Renal cortical epithelial cell (primary cell): ENCODE measurements at places on chromosomes 3 and 15.
A peak's percentile ranks its signal among the peaks of the same experiment; 100 is the strongest.

GRCh38 chr3:167166594-167167253 lies 213.4 kb downstream of the ZBBX start:
- no peak for DNase-seq

- DNase-seq, result peak; percentile 89
These were observed 132.2 kb downstream of the GREM1 start for GRCh38 chr15:32849769-32850668.

DNA sequence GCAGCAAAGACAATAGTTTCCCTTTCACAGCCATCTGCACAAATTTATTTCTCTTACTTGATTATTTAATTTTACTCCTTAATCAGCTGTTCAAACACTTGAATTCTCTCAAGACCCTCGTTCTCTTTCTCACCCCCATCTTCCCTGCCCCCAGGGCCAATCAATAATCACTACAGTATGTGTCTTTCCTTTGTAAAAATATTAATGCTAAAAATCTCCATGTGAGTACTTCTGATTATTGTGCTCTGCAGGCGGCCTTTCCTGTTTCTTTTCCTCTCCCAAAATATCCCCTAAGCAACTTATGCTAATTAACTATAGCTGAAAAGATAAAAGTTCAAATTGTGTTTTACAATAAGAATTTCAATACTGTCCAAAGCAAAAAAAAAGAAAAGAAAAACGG lies 617.0 kb upstream of the CBLB start:
- DNase-seq, result no peak

GRCh38 chr3:51371943-51372557 lies 13.0 kb upstream of the MANF start:
- peak; percentile 73 for DNase-seq

- DNase-seq, result peak; percentile 50
These were observed 171.8 kb downstream of the WDR76 start for GRCh38 chr15:43998607-43999006.

- peak; percentile 92 for DNase-seq
These were observed 19.5 kb downstream of the COPS2 start for GRCh38 chr15:49135911-49136310.

DNA sequence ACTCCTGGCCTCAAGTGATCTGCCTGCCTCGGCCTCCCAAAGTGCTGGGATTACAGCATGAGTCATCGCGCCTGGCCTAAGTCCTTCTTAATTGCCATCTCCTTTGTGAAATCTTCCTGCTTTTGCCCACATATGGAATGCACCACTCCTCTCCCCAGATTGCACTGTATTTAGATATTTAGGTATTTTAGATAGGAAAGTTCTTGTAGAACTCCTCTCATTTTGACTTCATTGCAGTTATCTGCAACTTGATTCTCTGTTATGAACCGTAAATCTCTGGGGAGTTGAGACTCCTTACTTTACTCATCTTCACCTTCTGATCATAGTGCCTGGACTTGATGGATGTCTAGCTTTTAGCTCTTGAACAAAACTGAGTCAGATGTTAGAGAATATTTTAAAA lies 150.7 kb downstream of the AKAP13 start:
- no peak for DNase-seq

DNA sequence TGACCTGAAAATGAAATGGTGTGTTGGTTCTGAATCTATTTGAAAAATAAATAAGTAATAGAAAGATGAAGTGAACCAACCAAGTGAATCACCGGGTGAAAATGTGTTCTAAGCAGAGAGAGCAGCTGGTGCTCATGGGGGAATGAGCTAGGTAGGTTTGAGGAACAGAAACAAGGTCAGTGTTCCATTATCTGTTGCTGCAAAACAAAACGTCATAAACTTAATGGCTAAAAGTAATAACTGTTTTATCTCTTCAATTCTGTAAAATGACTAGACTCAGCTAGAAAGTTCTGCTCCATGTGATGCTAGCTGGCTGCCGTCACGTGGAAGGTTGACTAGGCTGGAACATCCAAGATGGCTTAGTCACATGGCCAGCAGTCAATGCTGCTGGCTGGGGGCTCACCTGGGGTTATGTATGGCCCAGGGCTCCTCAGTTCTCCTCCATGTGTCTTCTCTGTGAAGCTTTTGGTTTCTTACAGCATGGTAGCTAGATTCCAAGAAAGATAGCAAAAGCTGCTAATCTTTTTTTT lies 13.3 kb upstream of the SH3BP5 start:
- no peak for DNase-seq

GRCh38 chr3:184284696-184285095 lies 8.9 kb downstream of the ECE2 start:
- peak; percentile 62 for DNase-seq

GRCh38 chr3:152676810-152677379 lies 158.0 kb upstream of the P2RY1 start:
- no peak for DNase-seq

- DNase-seq, result peak; percentile 65
These were observed at the start of gene WDR76 for GRCh38 chr15:43826508-43827341. Gene WDR76 (plus strand): TSS chr15:43827002. CDS start chr15:43827033, 31 bp downstream.

- DNase-seq, result peak; percentile 35
These were observed 16.6 kb downstream of the HAPLN3 start for GRCh38 chr15:88878720-88879184.

DNA sequence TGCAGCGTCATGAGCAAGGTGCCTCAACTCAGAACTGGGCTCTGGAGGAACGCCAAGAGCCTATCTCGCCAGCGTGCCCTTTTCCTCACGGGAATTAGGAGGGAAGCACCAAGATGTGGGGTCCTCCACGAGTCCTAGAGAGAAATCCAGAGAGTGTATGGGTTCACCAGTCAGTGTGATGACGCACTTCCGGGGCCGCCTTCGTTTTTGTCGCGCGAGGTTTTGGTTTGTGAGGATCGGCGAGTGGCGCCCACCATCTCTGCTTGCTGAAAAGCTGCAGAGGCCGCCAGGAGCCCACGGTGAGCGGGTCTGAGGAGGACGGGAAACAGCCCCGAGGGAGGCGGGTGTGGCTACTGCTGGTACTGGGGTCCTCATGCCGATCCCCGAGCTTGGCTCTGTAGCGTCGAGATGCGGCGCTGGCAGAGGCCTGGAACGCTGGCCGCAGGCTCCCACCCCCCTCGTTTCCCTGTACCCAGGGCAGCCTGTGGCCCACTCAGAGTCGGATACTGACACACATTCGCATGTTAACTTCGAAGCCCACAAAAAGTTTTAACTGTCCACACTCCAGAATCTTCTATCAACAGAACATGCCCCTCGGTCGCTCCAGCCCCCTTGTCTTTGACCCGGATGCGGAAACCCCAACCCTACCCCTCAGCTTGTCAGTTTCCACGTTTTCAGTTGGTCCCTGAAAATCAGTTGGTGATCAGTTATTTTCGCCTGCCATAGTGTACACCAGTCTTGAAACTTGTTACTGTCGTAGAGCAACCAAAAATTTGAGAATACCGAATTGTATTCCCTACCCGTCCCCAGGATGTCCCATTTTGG lies 30.4 kb downstream of the ZNF662 start:
- no peak for DNase-seq

DNA sequence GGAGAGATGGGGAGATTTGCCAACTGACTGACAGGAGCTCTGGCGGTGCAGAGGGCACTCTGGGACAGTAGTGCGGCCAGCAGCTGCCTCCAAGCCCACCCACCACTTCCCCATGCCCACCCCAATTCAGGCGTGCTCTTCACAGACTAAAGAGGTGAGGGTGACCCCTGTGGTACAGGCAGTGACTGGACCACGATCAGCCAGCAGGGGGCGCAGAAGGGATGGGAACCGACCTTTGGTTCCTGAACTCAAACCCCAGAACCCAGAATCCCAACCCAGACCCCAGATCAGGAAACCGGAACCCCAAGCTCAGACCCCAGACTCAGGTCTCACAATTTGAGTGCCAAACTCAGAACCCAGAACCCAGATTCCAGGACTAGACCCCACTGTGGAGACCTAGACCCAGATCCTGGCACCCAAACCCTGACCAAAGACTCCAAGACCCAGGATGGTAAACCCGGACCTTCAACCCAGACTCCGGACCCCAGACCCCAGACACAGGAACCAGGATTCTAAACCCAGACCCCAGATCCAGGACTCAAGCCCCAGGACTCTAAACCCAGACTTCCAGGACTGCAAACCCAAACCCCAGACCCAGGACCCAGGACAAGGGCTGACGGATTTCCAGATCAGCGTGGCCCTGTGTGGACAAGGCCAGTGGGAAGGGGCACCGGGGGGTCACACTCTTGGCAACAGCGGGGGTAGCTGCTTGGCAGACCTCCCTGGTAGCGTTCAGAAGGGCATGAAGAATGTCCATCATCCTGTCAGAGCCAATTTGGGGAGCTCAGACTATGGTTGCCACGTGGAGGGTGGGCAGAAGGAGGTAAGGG lies 3.7 kb upstream of the MYL3 start:
- DNase-seq, result no peak

DNA sequence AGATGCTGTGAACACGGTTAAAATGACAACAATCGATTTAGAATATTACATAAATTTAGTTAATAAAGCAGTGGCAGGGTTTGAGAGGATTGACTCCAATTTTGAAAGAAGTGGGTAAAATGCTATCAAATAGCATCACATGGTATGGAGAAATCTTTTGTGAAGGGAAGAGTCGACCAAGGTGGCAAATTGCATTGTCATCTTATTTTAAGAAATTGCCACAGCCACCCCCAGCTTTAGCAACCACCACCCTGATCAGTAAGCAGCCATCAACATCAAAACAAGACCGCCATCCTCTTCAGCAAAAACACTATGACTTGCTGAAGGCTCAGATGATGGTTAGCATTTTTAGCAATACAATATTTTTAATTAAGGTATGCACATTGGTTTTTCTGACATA lies 5.7 kb upstream of the CCR5 start:
- DNase-seq, result no peak

DNA sequence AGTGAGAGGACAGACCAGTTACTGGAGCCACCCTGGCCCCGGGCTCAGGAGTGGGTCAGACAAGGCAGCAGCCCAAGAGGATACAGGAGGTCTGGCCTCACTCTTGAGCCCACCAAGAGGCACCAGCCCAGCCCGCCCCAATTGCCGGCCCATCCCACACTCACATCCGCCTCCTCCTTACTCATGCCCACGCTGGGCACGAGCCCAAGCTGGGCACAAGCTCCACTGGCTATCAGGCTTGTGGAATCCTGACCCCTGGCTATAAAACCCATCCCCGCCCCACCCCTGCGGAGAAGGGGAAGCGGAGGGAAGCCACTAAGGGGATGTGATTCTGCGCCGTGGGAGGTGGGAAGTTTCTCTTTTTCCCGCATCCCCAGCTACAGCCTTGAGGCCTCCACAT lies 25.9 kb downstream of the ADCY5 start:
- DNase-seq, result peak; percentile 51

GRCh38 chr3:25695731-25696420 lies 31.2 kb upstream of the TOP2B start:
- no peak for DNase-seq

DNA sequence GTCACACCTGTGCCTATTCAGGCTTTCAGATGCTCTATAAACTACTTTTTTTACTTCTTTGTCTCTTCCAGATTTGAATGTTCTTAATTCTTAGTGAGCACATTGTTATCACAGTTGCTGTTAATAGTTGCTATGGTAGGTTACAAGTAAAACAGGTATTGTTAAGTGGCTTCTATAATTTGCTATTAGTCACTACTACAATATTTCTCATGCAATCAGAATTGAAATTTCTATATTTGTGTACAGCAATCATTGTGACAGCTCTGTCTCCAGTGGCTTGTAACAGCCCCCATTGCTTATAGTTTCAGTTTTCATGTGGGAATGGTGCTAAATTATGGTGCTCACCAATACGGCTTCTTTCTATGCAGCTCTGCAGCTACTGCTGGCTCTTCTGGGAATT lies 318.4 kb upstream of the GOLIM4 start:
- DNase-seq, result no peak

- DNase-seq, result no peak
These were observed 117.2 kb downstream of the TLE3 start for GRCh38 chr15:69980341-69981059.

DNA sequence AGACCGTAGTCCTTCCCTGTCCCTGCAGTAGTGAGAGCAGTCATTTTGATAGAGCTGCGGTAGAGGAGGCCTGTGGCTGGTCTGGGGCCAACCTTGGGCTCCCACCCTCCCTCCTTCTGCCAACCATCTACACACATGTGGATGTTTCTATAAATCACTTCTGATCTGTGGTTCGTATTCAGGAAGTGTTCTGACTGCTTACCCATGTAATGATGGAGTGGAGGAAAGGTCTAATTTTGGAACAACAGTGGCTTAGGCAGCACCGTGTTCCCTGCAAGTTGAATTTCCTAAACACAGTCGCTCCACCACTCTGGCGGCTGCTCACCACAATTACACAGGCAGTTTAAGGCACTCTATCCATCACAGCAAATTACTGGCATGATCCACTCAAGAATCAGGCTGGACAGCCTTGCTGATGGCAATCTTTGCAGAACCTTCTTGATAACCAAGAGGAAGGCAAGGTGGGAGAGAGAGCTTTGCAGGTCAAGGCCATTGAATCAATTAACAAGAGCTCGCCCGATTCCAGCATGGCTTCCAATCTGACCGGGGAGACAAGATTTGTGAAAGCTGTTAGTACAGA lies 104.7 kb upstream of the VEPH1 start:
- no peak for DNase-seq

GRCh38 chr3:62149539-62149938 lies 223.8 kb downstream of the FEZF2 start:
- no peak for DNase-seq
